ENCODE measurements at places on chromosomes 3 and 15. TPM values are rescaled to one million over a fixed set of nuclear protein-coding genes. Genes with fewer than 3 reads are reported as not detected.

- DNase-seq, result no peak
Observed at GRCh38 chr3:191648787-191649186, 187.8 kb downstream of the PYDC2 start.

- DNase-seq, result no peak
Observed at GRCh38 chr3:166478356-166478755, 641.1 kb upstream of the BCHE start.

DNA sequence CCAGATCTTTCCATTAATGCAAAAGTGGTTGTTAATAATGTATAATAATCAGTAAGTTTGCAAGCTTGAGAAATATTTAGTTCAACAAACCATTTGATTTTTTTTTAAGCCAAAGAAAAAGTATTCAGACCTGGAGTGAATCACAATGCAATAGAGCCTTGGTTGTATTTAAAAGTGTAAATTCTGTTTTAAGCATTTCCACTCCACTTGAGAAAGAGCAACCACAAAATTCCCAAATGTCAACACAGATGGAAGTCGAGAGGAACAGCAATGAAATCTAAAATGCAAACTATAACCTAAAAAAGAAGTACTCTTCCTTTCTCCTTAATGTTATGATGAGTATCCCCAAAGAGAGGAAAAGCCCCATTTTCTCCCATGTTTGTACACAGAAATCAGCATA, 20.2 kb downstream of the GBE1 start:
- DNase-seq, result no peak

GRCh38 chr3:102034639-102035451, 185.5 kb downstream of the NFKBIZ start:
- no peak for DNase-seq

CAMK2N2 gene
- 0.36 TPM for total RNA-seq

GREM1 gene
- 35.5 TPM for total RNA-seq

AHSG gene
- not detected for total RNA-seq

ADAMTS17 gene
- 4.2 TPM for total RNA-seq

THAP10 gene
- total RNA-seq, result 1.7 TPM

Data from aorta (tissue), 5 donors.